RPMI7951 (cell line): ENCODE measurements at places on chromosomes 7 and 10. TPM values are rescaled to one million over a fixed set of nuclear protein-coding genes. Genes with fewer than 3 reads are reported as not detected.

- peak; percentile 13 for DNase-seq
Measured at GRCh38 chr7:84258628-84259027, 64.0 kb upstream of the SEMA3A start.

DNA sequence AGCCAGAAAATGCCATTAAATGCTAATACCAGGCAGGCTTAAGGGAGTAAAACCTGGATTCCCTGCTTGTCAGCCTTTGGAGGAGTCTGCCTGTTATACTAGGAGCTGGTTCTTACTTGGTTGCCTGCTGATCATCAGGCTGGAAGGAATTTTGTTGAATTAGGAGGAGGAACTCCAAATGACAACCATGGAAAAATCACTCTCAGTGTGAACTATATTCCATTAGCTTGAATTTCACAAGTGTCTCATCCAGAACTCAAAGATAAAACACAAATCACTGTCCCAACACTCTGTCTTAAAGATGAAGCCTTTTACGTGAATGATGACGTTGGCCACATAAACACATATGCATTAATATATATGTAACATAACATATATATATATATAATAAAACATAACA is 238.9 kb upstream of the PLXDC2 start:
- DNase-seq = no peak

- no peak for DNase-seq
Measured at GRCh38 chr7:135770139-135770710, 21.6 kb upstream of the FAM180A start.

ZNF3 gene
- 22.6 and 25.1 TPM in 2 replicates for total RNA-seq
